Kidney tubule cell (primary cell): ENCODE measurements at places on chromosomes 12 and 14.

DNA sequence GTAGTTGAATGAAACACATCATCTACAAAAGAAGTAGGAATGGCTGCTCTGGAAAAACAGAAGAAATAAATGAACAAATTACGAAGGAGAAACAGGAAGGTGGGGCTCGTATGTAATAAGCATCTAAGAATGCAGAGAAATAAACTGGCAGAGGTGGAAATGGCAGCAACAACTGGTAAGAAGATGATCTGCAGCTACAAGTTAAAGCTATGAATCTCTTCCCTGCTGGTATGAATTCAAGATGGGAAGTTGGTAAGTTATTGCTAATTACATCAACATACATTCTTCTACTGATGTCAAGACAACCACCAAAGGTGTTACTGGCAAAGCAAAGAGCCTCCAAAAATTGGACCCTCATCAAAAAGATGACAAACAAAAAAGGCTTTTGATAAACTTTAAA is 59.8 kb downstream of the HECTD4 start:
- no peak for DNase-seq

DNA sequence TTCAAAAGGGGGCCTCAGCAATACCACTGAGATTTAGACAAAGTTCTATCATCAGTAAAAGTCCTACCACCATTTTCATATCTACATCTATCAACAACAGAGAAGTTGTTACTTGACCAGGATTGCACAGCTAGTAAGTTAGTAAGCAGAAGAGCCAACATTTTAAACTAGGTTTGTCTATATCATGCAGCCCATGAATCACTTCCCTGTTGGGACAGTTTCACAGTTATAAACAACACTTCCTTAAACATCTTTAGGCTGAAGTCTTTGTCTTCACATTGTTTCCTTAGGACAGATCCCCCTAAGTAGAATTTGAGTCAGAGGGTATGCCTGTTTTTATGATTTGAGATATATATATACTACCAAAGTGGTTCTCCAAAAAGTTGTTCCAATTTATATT is 68.5 kb downstream of the DAO start:
- DNase-seq = no peak

DNA sequence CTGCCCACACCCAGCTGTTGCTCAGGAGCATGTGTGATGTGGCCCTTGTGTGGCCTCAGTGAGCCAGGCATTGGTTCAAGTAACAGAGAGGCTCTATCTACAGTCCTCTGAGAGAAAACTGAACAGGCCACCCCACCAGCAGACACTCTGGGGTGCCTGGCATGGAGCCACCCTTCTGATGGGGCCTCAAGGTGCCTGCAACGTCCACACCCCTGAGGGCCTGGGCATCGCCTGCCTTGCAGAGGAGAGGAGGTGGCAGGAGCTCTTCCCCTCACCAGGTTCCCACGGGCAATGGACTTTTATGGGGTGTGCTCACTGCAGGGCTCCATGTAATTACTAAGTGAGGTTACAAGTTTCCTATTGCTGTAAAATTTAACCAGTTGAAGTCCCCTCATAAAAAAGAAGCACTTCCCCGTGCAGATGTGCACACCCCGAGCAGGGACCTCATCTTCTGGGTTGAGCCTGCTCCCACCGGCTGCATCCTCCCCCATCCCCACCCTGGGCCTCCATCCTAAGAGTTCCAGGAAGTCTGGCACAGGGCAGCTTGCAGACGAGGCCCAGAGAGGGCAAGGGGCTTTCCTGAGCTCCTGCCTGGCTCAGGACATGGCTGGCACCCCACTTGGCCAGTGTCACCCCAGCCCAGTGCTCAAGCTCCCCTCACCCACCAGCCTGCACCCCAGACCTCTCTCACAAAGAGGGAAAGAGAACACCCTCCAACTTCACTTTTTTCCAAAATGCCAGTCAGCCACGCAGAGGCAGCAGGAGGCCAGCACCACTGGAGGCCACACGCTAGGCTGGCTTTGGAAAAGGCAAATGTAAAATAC is 270.4 kb upstream of the RTL1 start:
- DNase-seq = no peak

GRCh38 chr14:86799244-86799647 is 1193.7 kb downstream of the GALC start:
- DNase-seq = peak; percentile 96

DNA sequence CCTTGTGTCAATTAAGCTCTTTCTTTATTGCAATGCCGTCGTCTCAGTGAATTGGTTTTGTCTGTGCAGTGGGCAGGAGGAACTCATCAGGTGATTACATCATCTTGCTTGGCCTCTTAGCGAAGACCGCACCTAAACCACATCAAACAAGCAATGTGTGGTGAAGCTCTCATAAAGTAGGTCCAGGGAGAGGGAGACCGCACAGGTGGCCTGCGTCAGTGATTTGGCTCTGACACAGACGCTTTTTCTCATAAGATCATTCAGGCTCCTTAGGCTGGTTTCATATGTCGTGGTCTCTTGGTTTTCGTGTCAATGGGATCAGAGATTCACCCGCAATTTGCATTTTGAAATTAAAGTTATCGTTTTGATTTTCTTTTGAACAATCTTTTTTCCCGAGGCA is 6.7 kb upstream of the TESC start:
- no peak for DNase-seq

- no peak for DNase-seq
These were observed 60.0 kb downstream of the NCOR2 start for GRCh38 chr12:124507188-124508109.

DNA sequence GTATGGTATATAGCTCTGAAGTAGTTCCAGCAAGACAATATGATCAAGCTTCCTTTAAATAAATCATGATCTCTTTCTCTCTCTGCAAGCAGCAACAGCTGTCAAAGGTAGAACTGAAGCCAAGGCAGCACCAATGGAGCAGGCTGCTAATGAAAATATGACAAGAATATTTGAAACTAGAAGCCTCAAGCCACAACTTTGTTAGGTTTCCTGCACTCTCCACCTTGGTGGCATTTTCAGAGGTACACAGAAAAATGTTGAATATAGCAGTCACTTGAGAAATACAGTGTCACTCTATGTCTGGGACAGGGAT is 43.8 kb upstream of the PSMA6 start:
- DNase-seq = no peak
